Liver (tissue), 10 donors: ENCODE measurements at places on chromosomes 12 and 14.

DNA sequence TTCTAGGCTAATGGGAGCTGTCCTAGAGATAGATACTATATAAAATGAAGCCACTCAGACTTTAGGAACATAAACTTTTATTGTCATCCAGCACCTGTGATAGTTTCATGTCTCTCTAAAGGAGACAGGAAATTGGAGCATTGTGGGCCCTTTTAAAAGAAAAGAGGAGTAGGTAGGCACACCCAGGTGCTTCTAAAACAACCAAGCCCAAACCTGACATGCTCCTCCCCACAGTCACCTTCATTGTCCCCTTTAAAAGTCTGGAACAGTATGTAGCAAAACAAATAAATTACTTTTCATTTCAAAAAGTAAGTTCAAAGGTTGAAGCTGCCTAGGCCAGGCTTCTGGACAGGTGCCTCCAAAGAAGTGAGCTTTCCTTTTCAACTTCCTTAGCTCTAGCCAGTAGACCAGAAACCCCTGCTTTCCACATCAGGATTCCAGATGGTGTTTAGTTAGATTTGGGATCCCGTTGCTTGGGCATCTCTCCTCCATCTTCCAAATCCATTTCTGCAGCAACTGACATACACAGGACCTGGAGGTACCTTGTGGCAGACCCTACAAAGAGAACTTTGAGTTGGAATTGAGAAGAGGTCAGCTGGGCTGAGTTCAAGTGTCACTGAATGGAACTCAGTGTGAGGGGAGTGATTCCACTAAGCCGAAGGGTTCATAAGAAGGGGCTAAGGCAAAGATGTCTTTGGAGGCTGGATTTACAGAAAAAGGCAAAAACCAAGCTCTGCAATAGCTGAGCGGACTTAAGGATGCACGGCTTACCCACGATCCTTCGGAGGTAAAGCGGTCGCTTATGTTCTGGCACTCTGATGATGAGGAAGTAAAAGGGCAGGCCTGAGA is 6.9 kb downstream of the OXA1L start:
- DNase-seq: no peak

GRCh38 chr14:68343534-68344118 is 449.2 kb downstream of the ZFP36L1 start:
- DNase-seq: no peak

- DNase-seq: no peak
Measured at GRCh38 chr12:102833687-102834441, 83.2 kb downstream of the PAH start.

DNA sequence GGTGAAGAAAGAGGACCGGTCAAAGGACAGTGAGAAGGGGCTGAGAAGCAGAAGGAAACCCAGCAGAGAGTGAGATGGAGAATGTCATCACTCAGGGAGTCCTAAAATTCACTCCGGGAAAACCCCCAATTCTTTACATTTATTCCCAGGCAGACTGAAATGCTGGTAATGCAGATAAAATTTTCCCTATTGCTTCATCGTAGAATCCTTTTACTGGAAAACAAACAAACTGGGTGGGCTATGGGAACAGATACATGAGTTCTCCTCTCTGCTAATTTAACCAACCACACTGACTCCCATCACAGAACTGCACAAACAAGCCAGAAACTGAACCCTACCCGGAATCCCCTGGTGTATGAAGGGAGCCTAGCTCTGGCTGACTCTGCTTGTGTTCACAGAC is 20.9 kb downstream of the HEBP1 start:
- no peak for DNase-seq

DNA sequence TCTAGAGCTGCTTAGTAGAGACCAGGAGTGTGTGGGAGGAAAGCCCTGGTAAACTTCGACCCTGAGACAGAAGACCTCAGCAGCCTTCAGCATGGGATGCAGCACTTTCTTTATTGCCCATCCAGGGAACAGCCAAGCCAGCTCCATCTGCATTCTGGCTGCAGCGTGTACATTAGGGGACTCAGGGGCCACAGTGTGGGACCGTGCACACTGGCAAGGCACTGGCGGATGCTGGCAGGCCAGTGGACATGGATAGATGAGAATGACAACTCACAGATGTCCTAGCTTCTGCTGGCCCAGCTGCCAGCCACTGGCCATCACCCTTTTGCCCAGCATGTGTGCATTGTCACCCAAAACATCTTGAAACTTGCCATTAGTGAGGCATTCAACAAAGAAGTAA is 12.5 kb downstream of the PLD4 start:
- no peak for DNase-seq

GRCh38 chr14:67934087-67934486 is 114.5 kb downstream of the RAD51B start:
- no peak for DNase-seq

DNA sequence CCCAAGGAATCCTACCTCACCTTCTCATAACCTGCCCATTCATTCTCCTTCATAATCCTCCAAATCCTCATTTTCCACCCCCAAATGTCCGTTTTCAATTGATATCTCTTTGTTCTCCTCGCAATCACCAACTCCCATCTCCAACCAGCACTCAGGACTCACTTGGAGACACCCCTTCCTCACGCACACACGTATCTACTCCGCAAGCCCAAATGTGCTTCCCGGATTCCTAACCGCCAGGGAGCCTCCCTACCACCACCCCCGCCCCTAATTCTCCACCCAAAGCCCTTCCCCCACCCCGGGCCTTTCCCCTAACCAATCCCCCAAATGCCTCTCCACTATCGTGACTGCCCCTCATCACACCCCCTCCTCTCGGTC is 304 bp downstream of the KCTD10 start:
- DNase-seq: no peak

DNA sequence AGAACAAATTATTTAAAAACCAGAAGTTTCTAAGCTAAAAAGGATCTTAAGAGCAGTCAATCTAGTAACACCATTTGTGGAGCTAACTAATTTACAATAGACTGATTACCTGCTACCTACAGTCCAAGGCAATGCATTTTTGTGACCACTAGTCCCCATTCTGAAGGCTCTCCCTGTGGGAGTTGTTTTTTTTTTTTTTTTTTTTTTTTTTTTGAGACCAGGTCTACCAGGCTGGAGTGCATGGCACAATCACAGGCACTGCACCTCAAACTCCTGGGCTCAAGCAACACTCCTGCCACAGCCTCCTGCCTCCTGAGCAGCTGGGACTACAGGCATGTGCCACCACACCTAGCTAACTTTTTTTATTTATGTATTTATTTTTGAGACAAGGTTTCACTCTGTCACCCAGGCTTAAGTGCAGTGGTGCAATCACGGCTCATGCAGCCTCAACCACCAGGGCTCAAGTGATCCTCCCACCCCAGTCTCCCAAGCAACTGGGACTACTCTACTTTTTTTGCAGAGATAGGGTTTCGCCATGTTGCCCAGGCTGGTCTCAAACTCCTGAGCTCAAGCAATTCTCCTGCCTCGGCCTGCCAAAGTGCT is 3.9 kb downstream of the GNPTAB start:
- no peak for DNase-seq

DNA sequence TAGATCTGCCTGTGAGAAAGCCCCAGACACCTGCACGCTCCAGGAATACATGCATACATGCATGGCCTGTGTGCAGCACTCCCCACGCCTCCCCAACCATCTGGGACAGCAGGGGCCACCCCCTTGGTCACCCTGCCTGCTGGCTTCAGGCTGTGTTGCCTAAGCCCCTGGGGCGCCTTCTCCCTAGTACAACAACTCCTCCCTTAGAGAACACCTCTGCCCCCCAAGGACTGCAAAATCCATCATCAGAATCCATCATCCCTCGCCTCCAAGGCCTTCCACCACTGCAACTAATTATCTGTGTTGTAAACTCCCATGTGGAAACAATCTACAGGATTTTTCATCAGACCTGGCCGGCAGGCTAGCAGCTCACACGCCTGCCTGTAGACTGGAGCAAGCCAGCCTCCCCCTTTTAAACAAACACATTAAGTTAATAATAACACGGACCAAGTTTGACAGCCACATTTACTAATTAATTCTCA is 36.8 kb downstream of the ZFP36L1 start:
- DNase-seq: no peak

DNA sequence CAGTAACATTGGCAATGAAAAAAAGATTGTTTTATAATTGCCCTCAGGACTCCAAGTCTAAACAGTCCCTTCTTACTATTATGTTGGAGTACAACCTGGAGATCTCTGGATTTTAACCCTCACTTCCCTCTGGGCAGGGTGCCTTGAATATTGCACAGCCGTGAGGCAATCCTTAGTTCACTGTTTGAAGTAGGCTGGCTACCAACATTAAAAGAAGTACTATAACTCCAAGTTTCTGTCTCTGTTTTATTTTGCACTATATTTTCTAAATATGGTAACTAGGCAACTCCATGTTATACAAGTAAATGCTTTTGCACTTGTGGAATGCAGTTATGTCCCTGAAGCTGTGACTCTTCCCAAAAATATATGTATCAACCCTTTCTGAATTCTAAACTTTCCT is 490.7 kb downstream of the EGLN3 start:
- no peak for DNase-seq

- DNase-seq: no peak
Measured at GRCh38 chr14:93317875-93318807, 14.7 kb downstream of the BTBD7 start.

DNA sequence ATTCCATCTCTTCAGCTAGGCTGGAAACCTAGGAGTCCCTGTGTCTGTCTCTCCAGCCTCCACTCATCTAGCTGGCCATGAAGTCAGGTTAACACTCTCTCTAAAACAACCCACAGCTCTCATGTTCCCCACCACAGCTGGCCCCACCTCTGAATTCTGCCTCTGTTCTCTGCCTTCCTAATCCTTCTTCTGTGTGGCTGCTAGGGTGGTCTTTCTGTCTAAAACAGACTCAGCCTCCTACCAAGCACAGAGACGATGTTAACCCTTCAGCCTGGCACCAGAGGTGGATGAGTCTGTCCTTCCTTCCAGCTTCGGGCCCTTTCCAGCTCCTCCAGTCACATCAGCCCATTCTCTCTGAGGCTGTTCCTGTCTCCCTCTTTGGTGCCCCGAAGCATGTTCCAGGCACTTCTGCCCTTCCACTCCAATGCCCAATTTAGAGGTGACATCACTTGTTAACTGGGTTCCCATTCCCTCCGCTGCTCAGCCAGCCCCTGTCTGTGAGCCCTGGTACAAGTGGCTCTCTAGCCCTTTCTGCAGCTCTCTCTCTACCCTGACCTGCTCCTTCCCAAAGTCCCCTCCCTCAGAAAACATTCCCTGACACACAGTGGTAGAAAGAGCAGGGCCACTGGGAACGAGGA is 9.1 kb downstream of the FIGNL2 start:
- no peak for DNase-seq

DNA sequence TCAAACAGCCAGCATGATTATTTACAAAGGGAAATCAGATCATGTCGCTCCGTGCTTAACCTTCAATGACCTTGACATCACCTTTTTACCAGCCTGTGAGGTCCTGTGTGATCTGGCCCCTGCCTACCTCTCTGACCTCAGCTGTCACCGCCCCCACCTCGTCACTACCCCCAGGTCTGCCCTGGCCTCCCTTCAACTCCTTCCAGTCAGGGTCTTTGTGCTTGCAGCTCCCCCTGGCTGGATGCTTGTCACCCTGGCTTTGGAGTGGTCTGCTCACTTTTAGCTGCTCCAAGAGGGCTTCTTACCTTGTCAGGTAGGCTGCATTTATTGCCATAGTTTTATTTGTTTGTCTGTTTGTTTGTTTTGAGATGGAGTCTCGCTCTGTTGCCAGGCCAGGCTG is 8.2 kb upstream of the MAX start:
- no peak for DNase-seq

GRCh38 chr12:33253178-33253577 is 186.4 kb downstream of the SYT10 start:
- no peak for DNase-seq

DNA sequence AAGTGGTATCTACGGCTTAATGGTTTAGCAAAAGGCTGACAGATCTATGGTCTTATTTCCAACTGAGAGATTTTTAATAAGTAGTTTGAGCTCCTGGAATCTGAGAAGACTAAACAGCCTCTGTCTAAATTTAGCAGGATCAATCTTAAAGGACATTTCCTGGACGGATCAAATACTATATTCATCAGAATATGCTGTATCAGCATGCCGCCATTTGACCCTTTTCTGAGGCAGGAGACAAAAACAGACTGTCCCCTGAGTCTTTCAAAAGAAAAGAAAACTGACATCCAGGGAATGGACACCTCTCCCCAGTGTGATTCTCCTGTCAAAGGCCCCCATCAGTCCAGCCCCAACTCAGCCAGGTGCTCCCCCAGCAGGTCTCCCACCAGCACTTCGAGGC is 443.7 kb downstream of the GXYLT1 start:
- DNase-seq: no peak

- DNase-seq: no peak
Measured at GRCh38 chr12:30457621-30458289, 237.9 kb downstream of the IPO8 start.

DNA sequence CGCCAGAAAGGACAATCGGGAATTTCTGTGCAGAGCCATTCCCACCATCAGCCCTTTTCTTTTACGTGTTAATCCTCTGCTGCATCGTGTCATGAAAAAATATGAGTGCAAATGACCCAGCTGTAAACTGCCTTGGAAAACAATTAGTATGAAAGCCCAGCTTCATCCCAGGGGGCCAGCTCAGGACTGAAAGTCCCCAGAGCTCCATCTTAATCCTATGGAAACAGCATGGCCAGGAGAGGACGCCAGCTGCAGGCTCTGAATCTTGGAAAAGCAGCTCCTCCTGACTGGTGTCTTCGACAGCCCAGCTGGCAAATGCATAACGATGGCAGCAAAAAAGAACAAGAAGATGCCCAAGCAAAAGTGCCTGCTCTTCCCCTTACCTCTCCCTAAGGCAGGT is 191.5 kb downstream of the NTF3 start:
- no peak for DNase-seq

DNA sequence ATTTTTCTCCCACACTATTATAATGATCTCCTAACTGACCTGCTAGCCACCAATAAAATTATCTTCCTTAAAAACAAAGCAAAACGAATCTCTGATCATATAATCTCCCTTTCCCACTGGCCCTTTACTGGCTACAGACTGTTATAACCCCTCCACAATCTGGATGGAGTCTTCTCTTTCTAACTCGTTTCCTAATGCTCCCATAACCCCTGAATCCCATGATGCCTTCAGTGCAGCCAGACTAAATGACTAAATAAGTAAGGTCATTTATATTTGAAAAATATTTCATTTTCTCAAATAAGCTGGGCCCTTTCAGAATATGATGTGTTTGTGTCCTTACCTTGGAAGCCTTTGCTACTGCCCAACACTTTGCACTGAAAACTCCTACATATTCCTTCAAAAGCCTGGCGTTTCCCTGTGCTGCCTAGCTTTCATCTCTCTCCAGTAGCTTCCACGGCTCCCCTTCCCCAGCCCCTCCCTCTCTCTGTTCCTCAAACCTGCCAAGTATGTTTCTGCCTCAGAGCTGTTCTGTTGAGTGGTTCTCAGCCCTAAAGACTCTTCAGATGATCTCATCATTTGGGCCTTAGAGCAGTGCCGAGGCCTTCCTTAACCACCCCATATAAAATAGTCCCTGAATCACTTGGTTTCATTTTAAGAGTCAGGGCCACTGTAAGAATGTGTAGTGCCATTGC is 91.7 kb downstream of the MYRFL start:
- no peak for DNase-seq

- no peak for DNase-seq
Measured at GRCh38 chr12:11826574-11826973, 177.1 kb downstream of the ETV6 start.

GRCh38 chr12:97456571-97457188 is 5.9 kb upstream of the RMST start:
- DNase-seq: no peak

- DNase-seq: no peak
Measured at GRCh38 chr14:57970175-57970574, 104.3 kb upstream of the SLC35F4 start.

GRCh38 chr12:52083638-52083996 is 4.1 kb downstream of the SMIM41 start:
- no peak for DNase-seq
